ENCODE measurements at places on chromosomes 6 and 20.

- no peak for DNase-seq
Measured at GRCh38 chr6:41428996-41429421, 93.6 kb downstream of the NCR2 start.

- DNase-seq = no peak
Measured at GRCh38 chr6:71364889-71365542, 76.4 kb downstream of the OGFRL1 start.

DNA sequence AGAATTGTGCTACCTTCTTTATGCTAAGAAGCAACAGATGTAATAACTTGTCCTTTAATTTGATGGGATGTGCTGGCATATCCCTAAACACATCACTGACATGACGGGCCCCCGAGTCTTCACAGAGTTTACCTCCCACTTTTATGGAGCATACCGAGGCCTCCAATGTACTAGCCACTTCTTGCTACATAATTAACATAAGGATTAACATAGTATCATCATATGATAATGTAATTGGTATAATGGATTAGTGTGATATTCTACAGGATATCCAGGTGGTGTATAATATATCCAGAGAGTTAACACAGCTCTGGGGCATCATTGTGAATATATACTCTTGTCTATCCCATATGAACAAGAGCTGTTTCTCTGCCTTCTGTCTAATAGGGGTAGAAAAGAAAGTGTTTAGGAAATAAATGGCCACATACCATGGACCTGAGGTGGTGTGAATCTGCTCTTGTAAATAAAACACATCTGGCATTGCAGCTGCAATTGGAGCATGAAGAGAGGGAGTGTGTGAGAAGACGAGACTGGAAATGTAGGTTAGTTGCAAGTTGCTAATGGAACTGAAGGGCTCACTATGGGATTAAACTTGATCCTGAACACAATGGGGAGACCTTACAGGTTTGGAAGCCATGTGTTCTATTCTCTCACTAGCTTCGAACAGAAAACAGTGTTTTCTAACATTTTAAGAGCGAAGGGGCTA lies 102.3 kb downstream of the IYD start:
- no peak for DNase-seq

- DNase-seq = no peak
Measured at GRCh38 chr6:14274546-14275492, 157.2 kb downstream of the CD83 start.

DNA sequence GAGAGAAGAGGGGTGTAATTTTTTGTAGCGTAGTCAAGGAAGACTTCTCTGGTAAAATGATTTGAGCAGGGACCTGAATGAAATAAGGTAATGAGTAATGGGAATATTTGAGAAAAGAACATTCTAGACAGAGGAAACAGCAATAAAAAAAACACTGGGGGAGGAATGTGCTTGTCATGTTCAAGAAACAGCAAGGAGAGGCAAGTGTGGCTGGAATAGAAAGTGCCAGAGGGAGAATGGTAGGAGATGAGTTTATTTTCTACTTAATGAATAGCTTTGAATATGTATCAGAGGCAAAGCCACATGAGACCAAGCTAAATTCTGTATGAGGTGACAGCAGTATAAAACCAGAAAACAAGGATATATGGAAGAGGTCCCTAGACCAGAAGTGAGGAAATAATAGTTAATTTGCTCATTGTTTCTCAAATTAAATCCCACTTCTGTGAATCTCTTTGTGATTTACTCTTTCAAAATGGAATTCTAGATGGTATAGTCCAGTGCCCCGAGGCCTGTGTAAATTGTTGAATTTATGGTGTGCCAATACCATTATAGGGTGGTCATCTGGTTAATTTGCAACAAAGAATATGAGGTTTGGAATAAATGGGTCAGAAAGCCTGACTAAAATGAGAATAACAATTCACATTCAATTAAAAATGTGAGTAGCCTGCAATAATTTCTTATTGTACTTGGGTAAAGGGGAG lies 170.2 kb downstream of the CDKAL1 start:
- DNase-seq = no peak

DNA sequence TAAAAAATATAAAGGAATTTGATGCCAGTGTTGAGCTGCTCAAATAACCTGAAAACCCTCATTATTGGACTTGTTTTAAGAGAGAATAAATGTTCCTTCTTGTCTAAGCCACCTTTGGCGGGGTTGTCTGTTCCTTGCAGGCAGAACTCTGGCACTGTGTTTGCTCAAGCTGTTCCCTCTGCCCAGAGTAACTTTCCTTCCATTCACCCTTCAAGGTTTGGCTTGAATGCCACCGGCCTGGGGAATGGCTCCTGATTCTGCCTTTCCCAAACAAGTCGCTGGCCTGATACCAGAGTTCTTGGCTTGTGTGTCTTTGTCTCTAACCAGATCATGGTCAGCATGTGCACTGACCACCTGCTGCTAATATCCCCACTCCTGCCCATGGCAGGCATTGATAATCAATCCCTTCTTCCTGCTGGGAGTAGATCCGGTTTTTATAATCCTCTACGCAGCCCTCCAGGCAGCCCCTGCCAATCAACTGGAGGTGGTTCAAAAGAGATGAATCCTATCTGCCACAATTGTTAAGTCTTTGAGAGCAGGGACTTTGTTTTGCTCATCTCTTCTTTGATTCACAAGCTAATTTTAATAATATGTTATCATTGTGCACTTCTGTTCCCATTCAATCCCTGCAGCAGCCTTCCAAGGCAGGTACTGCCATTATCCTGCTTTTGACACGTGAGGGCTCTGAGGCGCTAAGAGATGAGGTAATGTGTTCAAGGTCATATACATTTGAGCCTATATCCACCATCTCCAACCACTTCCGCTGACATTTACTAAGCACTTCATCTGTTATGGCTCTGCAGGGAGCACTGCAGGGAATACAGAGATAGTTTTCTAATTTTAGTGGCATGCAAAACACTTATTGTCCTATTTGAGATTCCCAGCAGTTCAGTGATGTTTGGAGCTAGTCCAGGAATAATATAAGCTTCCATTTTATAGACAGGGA lies 3.1 kb upstream of the CCM2L start:
- DNase-seq = no peak

DNA sequence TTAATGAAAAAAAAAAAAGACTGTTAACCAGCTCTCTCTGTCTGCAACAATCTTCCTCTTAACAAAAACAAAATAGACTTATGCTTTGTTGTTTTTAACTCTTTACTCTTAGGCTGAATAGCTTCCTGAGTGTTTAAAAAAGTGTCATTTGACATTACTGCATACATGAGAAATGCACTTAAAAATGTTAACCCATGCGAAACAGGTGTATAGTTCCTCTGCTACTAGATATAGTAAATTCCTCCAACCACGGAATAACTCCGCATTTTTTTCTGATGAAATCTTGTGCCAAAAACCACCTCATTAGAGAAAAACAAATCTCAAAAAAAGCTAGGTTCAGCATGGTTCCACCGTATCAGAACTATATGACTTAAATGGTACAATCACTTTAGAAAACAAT lies 426.0 kb downstream of the ADGRB3 start:
- no peak for DNase-seq

GRCh38 chr6:34059136-34059731 lies 86.7 kb downstream of the GRM4 start:
- no peak for DNase-seq

GRCh38 chr6:107121964-107122495 lies 6.7 kb upstream of the BEND3 start:
- DNase-seq = no peak

DNA sequence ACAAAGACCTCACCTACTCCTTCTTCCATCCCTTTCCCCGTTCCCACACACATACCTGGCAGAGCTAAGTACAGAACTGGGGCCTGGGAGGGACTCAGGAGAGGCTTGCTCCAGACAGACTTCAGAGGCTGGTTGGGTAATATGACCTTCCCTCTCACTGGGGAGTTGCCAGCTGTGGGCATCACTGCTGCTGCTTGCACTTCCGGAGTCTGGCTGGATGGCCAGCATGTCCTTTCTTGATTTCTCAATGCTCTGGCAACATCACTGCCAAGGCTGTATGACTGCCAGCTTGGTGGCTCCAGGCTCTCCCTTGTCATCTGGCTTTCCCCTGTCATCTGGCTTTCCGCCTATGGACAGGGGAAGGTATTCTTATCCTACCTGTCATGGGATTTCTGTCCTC lies 47.8 kb downstream of the CDH22 start:
- DNase-seq = no peak

GRCh38 chr20:48703511-48704219 lies 124.1 kb downstream of the PREX1 start:
- DNase-seq = no peak

- no peak for DNase-seq
Measured at GRCh38 chr6:31114541-31114878, at the start of gene PSORS1C1. PSORS1C1 (plus strand) TSS chr6:31114800; CDS start chr6:31129633, 14,833 bp downstream.

GRCh38 chr6:11921751-11922150 lies 90.4 kb upstream of the HIVEP1 start:
- no peak for DNase-seq

GRCh38 chr20:50930976-50931305 lies 296 bp downstream of the ADNP start:
- no peak for DNase-seq

- DNase-seq = peak; percentile 10
Measured at GRCh38 chr6:169958510-169958909, 207.1 kb downstream of the ERMARD start.

GRCh38 chr20:1897541-1897940 lies 2.3 kb downstream of the SIRPA start:
- peak; percentile 32 for DNase-seq
